ENCODE measurements at places on chromosomes 12 and 14. TPM values are rescaled to one million over a fixed set of nuclear protein-coding genes. Genes with fewer than 3 reads are reported as not detected.

The ATN1 gene
- total RNA-seq = 35.8 TPM

The GAS2L3 gene
- 11.5 TPM for total RNA-seq

The NR1H4 gene
- total RNA-seq = not detected

The SELPLG gene
- total RNA-seq = 2.7 TPM

The PIANP gene
- total RNA-seq = 1.3 TPM

The ERG28 gene
- total RNA-seq = 5.3 TPM

The TEAD4 gene
- total RNA-seq = 7.0 TPM

The GOLT1B gene
- total RNA-seq = 54.5 TPM

The CMA1 gene
- not detected for total RNA-seq

The TGM1 gene
- total RNA-seq = 0.65 TPM

The CHST11 gene
- total RNA-seq = 11.4 TPM

The RNF212B gene
- total RNA-seq = not detected

The RNU4-1 gene
- total RNA-seq = not detected

The MGP gene
- 251 TPM for total RNA-seq

The LRFN5 gene
- total RNA-seq = 11.3 TPM

The CFAP54 gene
- 1.8 TPM for total RNA-seq
